ENCODE measurements at places on chromosomes 7 and 10.

- no peak for DNase-seq
Measured at GRCh38 chr7:89165421-89165820, 369.9 kb upstream of the TEX47 start.

GRCh38 chr7:111833466-111833865, 271.2 kb upstream of the IMMP2L start:
- DNase-seq, result peak; percentile 59

DNA sequence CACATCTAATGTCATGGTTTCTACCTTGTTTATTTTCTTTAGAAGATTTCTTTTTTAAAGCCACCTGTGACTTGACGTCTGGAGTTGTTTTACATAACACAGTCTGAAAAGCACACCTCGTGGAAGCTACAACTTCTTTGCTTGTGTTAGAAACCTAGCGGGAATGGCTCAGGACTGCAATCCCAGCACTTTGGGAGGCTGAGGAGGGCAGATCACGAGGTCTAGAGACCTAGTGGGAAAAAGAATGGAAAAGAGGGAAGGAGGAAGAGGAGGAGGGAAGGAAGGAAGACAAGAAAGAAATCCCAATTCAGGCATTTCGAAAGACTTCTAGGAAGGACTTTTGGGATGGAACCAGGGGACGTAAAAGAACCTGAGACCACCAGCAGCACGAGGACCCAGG, 146.3 kb upstream of the CELF2 start:
- no peak for DNase-seq

- no peak for DNase-seq
Measured at GRCh38 chr10:70090951-70091350, 38.3 kb downstream of the MACROH2A2 start.

DNA sequence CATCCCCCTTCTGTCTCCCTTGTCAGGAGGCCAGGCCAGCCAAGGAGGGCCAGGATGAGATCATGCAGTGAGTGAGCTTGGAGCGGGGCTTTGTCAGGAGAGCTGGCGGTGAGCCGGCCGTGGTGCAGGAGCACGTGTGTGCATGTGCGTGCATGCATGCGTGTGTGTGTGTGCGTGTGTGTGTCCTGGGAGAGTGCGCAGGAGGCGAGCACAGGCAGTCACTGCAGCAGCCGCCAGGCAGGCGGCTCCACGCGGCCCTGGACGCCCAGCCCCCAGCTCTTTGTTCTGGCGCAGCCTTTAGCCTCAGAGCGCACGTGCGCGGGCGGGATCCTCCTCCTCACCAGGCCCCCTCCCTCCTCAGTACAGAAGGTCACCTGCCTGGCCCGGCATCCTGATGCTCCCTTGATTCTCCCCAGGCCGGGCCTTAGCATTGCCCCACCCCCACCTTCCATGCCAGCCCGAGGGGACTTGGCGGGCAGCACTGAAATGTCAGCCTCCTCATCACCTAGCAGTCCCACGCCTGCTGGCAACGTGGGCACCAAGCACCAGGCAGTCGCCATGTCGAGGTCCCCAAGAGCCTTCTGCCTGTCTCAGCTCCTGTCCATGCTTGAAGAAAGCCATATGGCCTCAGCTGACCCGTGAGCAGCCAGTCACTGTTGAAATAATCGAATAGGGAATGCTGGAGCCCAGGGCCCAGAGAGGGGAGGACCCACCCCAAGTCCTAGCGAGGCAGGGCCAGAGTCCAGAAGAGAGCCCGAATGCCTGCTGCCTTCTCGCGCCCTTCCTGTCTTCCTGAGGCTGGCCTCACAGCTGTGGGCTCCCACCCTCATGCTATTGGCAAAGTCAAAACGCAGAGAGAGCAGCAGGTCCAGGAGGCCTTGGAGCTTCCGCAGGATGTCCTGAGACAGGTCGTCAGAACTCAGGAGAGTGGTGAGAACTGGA, 125.9 kb upstream of the PPIF start:
- peak; percentile 95 for DNase-seq

DNA sequence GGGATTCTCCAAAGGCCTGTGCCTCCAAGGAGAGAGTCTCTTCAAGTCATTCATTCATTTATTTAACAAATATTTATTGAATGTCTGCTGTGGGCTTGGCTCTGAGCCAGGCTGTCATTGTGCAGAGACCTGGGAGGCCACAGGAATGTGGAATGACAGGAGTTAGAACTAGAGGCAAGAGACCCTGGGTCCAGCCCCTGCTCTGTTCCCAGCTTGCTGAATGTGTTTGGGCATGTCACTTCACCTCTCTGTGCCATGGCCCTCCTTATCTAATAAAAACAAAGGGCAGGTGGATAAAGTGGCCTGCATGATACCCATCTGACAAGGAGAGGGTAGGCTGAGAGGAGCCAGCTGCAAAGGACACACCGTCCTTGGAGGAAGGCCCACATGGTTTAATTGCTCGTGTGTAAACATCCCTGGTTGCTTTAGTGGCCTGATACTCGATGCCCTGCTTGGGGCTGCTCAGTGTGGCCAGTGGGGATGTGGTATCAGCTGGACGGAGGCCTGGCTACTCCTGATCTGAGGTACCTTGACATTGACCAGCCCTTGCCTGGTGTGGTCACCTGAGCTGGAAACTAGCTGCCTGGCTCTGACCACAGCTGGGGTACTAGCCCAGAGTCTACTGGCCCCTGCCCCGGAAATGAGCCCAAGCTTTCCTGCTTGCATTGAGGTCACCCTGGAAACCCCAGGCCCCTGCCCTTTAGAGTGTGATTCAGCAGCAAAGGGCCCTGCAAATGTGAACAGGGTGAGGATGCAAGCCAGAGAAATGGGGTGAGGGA, 116.2 kb downstream of the CDH23 start:
- DNase-seq, result peak; percentile 39

DNA sequence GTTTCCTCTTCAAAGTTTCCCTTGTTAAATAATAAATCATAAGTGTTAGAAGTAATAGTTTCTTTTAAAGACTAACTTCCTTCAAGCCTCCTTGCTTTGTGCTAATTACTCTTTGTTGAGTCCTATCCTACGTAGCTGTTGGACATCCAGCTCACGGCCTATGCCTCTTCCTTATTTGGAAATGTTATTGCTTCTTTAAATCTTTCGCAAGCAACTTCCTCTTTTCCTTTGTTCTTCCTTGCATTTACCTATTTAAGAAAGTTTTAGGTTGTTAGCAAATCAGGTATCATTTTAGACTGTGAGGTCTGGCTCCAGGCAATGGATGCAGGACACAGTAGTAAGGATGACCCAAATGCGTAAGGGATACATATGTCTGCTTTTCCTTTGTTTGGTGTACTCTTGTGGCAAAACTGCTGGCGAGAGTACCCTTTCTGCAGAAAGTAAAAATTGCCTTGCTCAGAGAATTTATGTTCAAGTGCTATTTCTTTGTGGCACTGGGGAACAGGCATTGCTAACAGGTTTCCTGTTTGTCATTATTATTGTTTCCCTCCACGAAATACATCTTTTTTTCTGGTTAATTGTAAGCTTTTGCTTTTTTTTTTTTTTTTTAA, 110.5 kb downstream of the DYNC2I1 start:
- DNase-seq, result no peak

- DNase-seq, result no peak
Measured at GRCh38 chr10:50422259-50422658, 170.9 kb upstream of the ASAH2 start.

DNA sequence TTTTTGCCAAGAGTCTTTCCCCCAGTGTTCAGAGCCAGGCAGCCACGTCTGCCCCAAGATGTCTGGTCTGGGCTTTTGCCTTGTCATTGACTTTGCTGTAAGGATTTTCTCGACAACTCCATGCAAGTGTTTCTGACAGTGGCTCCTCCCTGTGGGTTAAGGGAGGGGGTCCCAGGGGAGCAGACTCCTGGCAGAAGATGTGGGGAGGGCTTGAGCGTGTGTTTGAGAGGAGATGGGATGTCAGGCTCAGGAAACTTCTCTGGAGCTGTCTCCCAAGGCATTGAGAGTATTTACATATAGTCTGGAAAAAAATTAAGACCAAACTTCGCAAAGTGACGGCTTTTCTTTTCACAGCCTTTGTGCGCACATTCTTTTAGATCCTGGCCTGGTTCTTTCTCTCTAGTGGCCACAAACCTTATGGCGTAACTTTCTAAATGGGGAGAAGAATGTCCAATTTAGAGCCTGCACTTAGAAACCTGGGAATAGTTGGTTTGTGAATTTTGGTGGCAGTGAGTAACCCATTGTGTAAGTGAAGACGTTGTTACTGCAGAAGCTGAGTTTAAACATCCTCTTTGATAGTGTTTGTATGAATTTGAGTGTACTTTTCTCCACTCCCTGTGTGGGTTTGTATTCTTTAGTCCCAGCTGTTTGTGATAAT, 201.5 kb downstream of the LRMDA start:
- DNase-seq, result peak; percentile 55

GRCh38 chr7:115297656-115298055, 375.8 kb downstream of the MDFIC start:
- peak; percentile 96 for DNase-seq

- no peak for DNase-seq
Measured at GRCh38 chr10:71424496-71425194, 27.9 kb downstream of the CDH23 start.

- DNase-seq, result peak; percentile 51
Measured at GRCh38 chr10:129945941-129946760, 17.9 kb downstream of the EBF3 start.

DNA sequence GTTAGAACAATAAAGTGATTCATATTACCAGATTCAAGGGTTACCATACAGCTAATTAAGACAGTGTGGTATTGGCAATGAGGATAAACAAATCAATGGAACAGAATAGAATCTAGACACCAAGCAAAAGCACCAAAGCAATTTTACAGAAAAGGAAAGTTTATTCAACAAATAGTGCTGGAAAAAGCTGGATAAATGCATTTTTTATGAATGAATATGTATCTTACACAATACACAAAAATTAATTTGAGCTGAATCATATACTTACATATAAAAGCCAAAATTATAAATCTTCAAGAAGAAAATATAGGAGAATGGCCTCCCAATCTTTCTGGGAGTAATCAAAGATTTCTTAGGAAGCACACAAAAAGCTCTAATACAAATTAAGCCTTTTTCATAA, 220.4 kb upstream of the PTN start:
- DNase-seq, result peak; percentile 40

GRCh38 chr7:121026159-121026558, 37.6 kb downstream of the CPED1 start:
- no peak for DNase-seq

DNA sequence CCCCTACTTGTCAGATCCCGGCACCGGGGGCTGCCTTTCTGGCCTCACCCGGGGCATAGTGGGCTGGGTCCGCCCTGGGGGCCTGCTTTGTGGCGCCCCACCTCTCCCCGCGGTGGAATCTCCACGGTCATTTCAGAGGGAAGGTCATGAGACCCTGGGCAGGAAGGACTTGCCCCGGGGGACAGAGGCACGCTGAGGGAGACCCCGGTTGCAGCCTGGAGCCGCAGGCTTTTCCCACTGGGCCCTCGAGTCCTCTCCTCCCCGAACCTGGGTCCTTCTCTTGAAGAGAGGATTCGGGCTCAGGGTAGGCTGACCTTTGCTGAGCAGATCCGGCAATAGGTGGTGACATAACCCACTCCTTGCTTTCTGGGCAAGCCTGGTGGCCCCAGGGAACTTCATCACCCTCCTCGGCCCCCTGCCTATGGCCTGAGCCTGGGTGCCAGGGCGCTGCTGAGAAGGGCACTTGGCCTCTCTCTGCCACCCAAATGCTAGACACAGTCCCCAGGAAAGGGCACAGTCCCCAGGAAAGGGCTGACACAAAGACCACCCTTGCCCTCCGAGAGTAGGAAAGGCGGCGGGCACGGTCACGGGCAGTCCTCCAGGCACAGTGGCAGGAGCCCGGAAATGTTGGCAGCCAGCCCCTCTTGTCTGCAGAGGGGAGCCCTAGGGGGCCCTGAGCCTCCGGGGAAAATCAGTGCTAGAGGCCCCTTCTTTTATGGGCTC, 36.2 kb downstream of the FKBP6 start:
- no peak for DNase-seq

DNA sequence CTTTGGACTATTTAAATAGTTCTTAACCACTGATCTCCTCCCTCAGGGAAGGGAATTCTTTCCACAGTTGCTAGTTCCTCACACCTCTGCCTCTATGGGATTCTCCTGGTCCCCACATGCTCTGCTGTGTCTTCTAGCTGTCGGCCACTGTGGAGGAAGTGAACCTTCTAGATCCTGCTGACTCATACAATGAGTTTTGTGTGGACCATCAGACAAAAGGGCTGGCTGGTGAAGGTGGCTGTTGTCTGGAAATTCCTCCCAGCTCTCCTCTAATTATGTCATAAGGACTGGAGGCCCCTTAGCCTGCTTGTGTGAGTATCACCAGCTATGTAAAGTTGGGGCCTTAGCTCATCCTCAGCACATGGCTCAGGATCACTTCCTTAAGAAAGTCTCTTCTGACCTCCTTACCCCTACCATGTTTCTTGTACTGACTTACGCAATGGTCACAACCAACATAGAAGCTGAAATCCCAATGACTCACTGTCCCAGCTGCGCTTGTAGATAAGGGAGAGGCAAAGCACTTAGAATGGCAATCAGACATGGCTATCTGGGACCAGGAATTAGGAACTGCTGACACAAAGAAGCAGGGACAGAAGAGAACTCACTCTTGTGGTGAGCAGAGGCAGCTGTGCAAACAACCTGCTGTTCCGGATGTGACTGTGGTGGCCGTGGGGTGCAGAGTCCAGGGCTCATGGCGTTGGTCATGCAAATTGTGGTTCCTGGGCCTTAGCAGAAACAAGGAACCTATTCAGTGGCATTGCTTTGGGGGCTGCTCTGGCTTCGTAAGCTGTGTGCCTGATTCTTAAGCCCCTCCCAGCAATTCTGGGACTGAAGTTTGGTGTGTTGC, 2.5 kb upstream of the MACC1 start:
- DNase-seq, result peak; percentile 86

DNA sequence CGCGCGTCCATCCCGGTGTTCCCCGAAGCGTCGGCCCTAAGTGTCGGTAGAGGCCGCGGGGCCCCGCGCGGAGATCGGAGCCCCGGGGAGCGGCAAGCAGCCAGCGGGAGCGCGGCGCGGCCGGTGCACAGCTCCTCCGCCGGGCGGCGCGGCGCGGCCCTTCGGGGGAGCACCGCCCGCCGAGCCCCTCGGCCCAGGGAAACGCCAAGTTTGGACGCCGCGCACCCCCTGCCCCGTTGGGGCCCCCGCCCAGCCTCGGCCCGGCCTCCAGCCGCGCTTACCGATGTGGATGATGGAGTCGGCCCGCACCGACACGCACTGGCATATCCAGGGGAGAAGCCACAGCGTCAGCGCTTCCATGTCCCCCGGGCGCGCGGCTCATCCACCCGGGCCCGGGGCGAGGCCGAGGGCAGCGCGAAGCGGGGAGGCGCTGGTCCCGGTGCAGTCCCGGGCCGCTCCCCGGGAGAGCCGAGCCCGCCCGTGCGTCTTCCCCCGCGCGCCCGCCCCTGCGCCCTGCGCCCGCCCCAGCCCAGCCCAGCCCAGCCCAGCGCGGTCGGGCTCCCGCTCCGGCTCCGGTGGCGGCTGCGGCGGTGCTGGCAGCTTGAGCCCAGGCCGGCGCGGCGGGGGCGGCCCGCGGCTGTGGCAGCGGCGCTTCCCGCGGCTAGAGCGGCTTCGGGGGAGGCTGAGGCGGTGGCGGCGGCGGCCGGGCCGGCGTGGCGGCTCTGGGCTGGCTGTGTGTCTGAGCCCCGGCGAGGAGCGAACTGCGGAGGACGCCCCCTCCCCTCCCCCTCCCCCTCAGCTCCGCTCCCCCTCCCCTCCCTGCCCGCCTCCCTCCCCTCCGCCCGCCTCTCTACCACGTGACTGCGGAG, at the start of gene GRID1:
Gene GRID1, minus strand, starts transcription at position 763 of the 869 bp plus-strand sequence.
- DNase-seq, result no peak

All from fibroblast of skin of right biceps (primary cell).